ENCODE measurements at places on chromosomes 11 and 22.
A peak's percentile ranks its signal among the peaks of the same experiment; 100 is the strongest.

GRCh38 chr11:14422814-14423182, 63.8 kb upstream of the RRAS2 start:
- DNase-seq: no peak

- no peak for DNase-seq
These were observed 7.8 kb downstream of the GGA1 start for GRCh38 chr22:37616201-37617083.

- DNase-seq: peak; percentile 77
These were observed 600 bp downstream of the FCHSD2 start for GRCh38 chr11:73141309-73142127.

GRCh38 chr22:45826520-45826919, 150.4 kb downstream of the WNT7B start:
- no peak for DNase-seq

DNA sequence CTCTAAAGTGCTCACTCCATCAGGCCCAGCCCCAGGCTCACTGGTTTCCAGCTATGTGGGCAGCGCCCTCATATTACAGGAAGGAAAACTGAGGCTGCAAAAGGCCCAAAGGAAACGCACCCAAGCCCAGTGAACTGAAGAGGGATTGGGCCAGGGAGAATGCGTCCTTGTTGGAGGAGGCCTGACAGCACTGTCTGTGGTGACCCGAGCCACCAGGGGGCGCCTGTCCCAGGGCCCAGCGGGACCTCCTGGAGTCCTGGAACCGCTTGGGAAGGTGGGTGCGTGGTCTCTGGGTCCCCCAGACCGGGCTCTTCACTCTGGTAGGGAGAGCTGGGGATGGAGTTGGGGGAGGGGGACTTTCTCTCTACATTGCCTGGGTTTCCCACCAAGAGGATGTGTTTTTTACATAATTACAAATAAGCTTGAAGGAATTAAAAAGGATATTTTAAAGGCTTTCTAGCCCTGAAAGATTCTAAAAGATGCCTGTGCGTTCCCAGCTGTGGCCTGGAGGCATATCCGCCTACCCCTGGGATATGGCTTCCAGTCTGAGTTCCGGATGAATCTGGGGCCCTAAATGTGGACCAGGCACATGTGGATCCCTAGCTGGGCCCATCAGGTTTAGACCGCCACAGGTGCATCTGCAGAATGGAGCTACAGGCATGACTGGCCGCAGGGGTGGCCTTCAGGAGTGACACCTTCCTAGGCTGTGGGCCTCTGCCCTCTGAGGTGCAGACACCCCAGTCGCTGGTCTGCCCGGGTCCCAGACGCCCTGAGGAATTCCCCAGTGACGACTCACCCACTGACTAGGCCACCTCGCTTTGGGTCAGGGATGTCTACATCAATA, 4.2 kb downstream of the SPI1 start:
- peak; percentile 80 for DNase-seq

GRCh38 chr11:120125024-120125423, 12.9 kb downstream of the TRIM29 start:
- no peak for DNase-seq

DNA sequence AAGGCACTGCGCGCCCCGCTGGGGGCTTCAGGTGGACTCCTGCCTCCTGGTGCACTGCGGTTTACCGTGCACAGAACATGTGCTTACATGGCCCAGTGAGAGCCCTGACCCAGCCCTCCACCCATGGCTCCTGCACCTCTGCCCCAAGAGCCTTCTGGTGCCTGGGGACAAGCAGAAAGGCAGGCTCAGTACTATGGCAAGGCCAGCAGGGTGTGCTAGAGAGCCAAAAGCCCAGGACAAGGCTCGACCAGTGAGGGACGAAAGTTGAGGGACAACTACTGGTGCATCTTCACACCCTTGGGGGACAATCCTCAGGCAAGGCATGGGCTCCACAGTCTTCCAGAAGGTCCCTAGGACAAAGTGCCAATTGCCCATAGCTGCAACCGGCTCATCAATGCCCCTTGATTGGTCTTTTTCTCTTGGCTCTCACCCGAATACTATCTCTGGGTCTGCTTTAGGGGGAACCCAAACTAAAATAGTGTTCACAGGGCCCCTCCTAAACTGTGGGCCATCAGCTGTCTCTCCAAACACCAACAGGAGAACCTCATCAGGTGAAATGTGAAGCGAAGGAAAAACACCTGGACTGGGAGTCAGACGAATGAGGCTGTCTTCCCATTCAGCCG, 13.5 kb downstream of the PGA5 start:
- peak; percentile 87 for DNase-seq

DNA sequence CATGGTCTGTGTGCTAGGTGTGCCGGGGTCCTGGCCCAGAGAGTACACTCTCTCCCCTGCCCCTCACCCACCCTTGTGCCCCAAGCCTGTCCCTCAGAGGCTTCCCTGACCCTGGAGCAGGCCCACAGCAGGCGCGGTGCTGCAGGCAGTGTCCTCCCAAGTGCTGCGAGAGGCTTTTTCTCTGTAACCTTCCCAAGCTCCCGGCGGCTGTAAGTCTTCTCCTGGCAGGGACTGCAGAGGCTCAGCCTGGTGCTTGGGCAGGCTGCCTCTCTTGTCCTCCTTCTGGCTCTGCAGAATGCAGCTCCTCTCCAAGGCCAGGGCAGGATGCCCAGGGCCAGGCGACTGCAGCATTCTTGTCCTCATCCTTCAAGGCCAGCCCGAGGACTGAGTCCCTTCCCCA, 15.9 kb downstream of the RFPL1 start:
- DNase-seq: no peak

DNA sequence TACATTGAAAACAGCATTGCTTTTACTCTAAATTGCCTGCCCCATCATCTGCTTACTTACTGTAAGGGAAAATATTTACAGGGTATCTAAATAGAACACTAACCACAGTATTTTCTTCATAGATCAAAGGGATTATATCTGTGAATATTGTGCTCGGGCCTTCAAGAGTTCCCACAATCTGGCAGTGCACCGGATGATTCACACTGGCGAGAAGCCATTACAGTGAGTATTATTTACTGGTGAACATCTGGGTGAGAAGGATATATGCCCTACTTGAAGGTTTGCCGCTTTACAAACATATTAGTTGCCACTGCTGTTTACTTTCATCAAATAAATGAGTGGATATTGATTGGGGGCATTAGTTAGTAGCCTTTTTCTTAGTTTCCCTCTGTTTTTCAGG, 5.9 kb upstream of the CNTF start:
- DNase-seq: no peak

- DNase-seq: no peak
These were observed 43.9 kb upstream of the ASPHD2 start for GRCh38 chr22:26385164-26385563.

DNA sequence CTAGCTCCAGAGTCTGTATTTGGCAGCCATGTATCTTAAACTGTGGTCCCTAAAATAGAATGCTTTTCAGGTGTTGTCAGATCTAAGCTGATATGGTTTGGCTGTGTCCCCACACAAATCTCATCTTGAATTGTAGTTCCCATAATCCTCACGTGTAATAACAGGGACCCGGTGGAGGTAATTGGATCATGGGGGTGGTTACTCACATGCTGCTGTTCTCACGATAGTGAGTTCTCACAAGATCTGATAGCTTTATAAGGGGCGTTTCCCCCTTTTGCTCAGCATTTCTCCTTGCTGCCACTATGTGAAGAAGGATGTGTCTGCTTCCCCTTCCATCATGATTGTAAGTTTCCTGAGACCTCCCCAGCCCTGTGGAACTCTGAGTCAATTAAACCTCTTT, 199.9 kb upstream of the ISX start:
- DNase-seq: no peak

GRCh38 chr11:63445720-63446119, 45.2 kb downstream of the PLAAT5 start:
- no peak for DNase-seq

GRCh38 chr11:119599864-119600541, 129.0 kb downstream of the NECTIN1 start:
- DNase-seq: peak; percentile 49

DNA sequence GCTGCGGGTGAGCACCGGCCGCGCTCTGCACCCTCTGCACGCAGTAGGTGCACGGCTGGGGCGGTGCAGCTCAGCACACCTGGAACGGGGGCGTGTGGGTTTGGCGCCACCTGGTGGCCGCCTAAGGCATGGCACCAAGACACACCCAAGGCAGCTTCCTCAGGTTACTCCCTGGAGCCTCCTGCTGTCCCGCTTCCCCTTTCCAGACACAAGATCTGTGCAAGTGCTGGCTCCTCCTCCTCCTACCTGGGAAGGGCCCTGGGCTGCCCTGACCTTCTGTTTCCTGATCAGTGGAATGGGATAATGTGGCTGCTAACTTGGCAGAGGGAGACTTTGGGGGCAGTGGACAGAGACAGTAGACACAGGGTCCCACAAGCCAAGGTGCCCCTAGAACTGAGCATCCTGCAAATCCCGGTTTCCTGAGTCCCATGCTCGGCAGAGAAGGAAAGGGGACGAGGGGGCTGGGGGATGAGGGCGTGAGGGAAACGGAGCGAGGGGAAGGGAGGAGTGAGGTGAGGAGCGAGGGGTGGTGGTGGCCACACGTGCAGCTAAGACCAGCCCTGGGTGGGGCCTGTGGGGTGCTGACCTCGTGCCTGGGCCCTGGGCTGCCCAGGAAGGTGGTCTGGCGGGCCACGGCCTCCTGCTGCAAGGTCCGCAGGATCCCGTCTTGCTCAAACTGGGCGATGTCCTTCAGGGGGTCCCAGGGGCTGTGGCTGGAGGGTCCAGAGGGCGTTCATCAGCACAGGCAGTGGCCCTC, 34.8 kb upstream of the CARS1 start:
- DNase-seq: peak; percentile 94

- no peak for DNase-seq
These were observed 411.9 kb downstream of the SOX6 start for GRCh38 chr11:15944460-15944859.

GRCh38 chr11:40337118-40337517, 1122.3 kb downstream of the LRRC4C start:
- no peak for DNase-seq

DNA sequence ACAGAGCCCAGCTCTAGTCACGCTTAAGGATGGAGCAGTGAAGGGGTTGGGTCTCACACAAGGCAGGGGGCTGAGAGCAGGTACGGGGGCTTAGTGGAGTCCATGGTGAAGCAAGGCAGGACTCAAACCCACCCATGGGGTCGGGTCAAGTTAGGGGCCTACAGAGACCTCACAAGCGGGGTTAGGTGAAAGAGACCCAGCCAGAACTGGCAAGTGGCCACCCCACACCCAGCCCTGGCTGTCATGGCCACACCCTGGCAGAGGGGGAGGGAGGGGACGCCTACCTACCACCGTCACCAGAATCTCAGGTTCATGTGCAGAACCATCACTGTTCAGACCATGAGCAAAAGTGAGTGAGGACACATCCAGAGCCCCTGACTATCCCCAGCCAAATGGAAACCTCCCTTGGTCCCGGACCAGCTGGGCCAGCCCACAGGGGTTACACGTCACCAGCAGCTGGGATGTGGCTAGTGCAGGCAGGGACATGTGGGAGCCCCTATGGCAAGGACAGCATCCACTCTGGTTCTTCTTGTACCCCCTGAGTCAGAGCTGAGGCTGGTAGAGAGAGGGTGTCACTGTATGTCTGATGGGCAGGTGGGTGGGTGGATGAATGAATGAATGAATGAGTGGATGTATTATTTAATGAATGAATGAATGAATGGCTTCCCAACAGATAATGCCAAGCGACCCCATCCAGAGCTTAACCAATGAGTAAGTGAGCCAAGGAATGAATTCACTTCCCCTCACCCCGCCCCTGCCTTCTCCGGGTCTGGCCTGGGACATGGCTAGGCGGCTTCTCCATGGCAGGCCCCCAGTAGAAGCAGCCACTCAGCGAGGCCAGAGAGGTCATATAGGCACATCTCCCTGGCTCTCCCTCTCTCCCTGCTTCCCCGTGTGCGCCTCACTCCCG, 681.6 kb downstream of the TBC1D22A start:
- no peak for DNase-seq

GRCh38 chr11:97743205-97743742, 1277.5 kb upstream of the CNTN5 start:
- no peak for DNase-seq

GRCh38 chr11:118918686-118919280, 6.9 kb downstream of the BCL9L start:
- DNase-seq: no peak

DNA sequence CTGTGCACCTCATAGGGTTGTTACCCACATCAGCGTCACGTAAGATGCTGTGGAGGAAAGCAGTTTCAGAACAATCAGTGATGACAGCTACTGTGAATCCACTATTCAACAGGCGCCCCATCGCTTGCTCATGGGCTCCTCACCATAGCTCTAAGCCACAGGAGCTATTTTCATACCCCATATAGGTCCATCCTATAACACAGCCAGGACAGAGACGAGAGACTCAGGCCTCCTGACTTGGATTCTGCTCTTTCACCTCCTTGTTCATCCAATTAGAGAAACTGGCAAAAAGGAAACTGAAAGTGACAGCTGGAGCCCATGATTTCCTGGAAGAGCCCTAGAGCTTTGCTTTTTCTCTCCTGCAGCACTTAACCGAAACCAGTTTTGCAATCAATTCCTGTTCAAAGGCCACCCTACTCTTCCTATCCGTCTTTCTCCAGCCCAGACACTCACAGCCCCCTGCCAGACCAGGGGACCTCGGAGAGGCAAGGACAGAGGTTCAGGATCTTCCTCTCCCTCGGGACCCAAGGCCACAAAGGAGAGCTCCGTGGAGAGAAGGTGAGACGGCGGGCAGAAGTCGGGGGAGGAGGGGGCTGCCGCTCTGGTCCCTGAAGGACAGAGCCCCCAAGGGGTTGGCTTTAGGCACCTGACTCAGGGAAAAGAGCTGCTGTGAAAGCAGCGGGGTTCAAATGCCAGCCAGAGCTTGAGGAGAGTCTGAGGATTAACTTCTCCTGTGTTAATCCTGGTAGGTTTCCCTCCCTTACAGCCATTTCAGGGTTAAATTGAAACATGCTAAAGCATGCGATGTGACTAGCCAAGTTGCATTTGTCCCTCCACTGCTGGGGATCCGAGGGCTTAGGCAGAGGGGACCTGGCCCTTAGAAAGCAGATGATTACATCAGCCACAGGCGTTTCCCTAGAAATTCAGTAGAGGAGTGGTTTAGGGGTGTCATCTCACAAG, at the start of gene APOL6:
Gene APOL6, plus strand, starts transcription at position 381 of the 960 bp plus-strand sequence. CDS start 7,980 bp downstream, outside the sequence.
- DNase-seq: peak; percentile 51

- peak; percentile 78 for DNase-seq
These were observed at the start of gene ZNF215 for GRCh38 chr11:6926208-6927029. Gene ZNF215 (plus strand): TSS chr11:6926426. CDS start chr11:6932273, 5,847 bp downstream.

- DNase-seq: peak; percentile 56
These were observed 2.0 kb downstream of the MRGPRF start for GRCh38 chr11:69010964-69011623.

- DNase-seq: no peak
These were observed 25.3 kb downstream of the OTOG start for GRCh38 chr11:17572359-17572690.

- peak; percentile 47 for DNase-seq
These were observed 3.9 kb downstream of the RASL10A start for GRCh38 chr22:29311464-29312217.

- DNase-seq: no peak
These were observed 20.7 kb downstream of the CHID1 start for GRCh38 chr11:889687-890475.

GRCh38 chr11:67387069-67387468, 4.7 kb upstream of the RAD9A start:
- no peak for DNase-seq
